ENCODE measurements at places on chromosomes 12 and 14. TPM values are rescaled to one million over a fixed set of nuclear protein-coding genes. Genes with fewer than 3 reads are reported as not detected.

CEBPE gene
- total RNA-seq: not detected

SIX6 gene
- total RNA-seq: not detected

CCDC175 gene
- total RNA-seq: not detected

LALBA gene
- total RNA-seq: not detected

IL31 gene
- not detected for total RNA-seq

TAS2R10 gene
- total RNA-seq: 0.34 TPM

FGF23 gene
- not detected for total RNA-seq

PAPLN gene
- 23.3 TPM for total RNA-seq

FITM1 gene
- not detected for total RNA-seq

KRT73 gene
- total RNA-seq: not detected

KCNC2 gene
- total RNA-seq: not detected

RNASE7 gene
- not detected for total RNA-seq

MIP gene
- total RNA-seq: not detected

CRACR2A gene
- total RNA-seq: 6.2 TPM

All from kidney epithelial cell (primary cell).